ENCODE measurements at places on chromosomes 5 and 9. TPM values are rescaled to one million over a fixed set of nuclear protein-coding genes. Genes with fewer than 3 reads are reported as not detected.

GOLGA1 gene
- total RNA-seq = 10.5 TPM

FRMD3 gene
- 4.2 TPM for total RNA-seq

C1QTNF3 gene
- 0.26 TPM for total RNA-seq

ANGPTL2 gene
- total RNA-seq = not detected

KCNV2 gene
- not detected for total RNA-seq

DPH7 gene
- 29.1 TPM for total RNA-seq

CD74 gene
- not detected for total RNA-seq

FOXD4L4 gene
- total RNA-seq = not detected

CATSPER3 gene
- 0.41 TPM for total RNA-seq

PHF24 gene
- 0.39 TPM for total RNA-seq

MEGF10 gene
- not detected for total RNA-seq

CDKN2AIPNL gene
- total RNA-seq = 39.6 TPM

CBY3 gene
- not detected for total RNA-seq

ITGA1 gene
- 1.1 TPM for total RNA-seq

SERINC5 gene
- 6.2 TPM for total RNA-seq

PTPN3 gene
- total RNA-seq = 13.8 TPM

LCP2 gene
- total RNA-seq = not detected

IL33 gene
- 0.23 TPM for total RNA-seq

LSM11 gene
- total RNA-seq = 2.6 TPM

DCANP1 gene
- total RNA-seq = not detected

DAB2IP gene
- total RNA-seq = 15.3 TPM

POLR3G gene
- total RNA-seq = 16.5 TPM

RANBP3L gene
- not detected for total RNA-seq

FREM1 gene
- not detected for total RNA-seq

NRARP gene
- 4.3 TPM for total RNA-seq

LRRC70 gene
- total RNA-seq = 0.12 TPM

CDKN2A gene
- total RNA-seq = not detected

SGCD gene
- total RNA-seq = 4.1 TPM

SLC46A2 gene
- not detected for total RNA-seq
